Activated CD4-positive, alpha-beta T cell treated with anti-CD3 and anti-CD28 coated beads, Interleukin-2, Interleukin-6, amounts not matched to agents 100 ng/mL and 50 ng/mL, durations not matched to agents 16 hours and 8 hours (primary cell): ENCODE measurements at places on chromosomes 1 and 21.
A peak's percentile ranks its signal among the peaks of the same experiment; 100 is the strongest.

DNA sequence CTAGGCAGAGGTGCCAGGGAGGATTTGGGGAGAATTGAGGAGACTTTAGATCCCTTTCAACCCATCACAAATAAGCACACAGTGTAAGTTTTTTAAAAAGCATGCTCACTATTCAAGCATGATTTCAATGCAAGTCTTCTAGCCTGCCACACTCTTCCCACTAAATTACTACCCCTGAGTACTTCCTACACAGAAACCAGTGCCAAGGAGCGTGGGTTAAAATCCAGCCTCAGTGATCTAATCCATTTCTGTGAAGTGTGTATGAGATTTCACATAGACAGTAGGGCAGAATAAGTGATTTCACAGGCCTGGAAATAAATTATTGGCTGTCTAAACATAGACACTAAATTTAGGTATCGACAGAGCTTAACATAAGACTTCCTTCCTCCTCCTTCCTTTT lies 142.9 kb upstream of the ATP1B1 start:
- no peak for DNase-seq

GRCh38 chr1:15692121-15692682 lies 8.1 kb downstream of the PLEKHM2 start:
- no peak for DNase-seq

DNA sequence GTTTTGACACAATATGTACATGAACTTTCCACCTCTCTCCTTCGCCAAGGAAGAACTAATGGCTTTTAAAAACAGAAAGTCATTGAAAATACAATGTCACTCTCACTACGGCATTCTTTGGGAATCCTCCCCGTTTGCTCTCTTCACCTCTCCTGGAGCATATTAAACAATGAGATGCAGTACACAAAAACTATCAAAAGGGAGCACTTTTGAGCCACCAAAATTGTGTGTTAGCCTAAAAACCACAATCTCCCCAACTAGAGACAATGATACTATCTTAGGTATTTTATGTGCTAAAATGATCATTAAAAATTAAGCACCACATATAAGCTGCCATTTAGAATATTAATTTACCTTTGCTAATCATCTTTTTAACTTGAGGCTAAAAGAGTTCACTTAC lies 425.5 kb downstream of the KCTD3 start:
- peak; percentile 0 for DNase-seq

GRCh38 chr1:92399076-92399475 lies 87.6 kb downstream of the GFI1 start:
- no peak for DNase-seq

GRCh38 chr1:156499842-156500542 lies 583 bp downstream of the MEF2D start:
- peak; percentile 37 for DNase-seq

GRCh38 chr21:29741761-29742160 lies 198.0 kb downstream of the GRIK1 start:
- DNase-seq = no peak

GRCh38 chr1:6909857-6910256 lies 124.6 kb downstream of the CAMTA1 start:
- no peak for DNase-seq
